ENCODE measurements at places on chromosomes 2 and 18.

DNA sequence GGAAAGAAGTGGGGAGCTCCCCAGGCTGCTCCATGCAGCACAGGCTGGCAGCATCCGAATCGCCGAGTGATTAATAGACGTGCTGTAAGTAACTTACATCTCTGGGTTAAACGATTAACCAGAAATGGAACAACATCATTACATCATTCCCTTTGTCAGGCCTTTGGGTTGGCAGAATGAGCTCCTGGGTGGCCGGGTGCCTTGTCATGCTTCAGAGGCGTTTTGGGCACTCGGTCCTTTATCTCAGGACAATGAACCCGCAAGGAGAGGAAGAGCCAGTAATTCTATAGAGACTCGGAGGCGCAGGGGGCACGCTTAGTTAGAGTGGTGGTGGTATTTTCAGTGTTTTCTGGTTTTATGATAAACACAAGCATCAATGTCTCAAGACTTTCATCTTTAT is 146.9 kb upstream of the TPO start:
- DNase-seq: no peak

- no peak for DNase-seq
These were observed 6.0 kb downstream of the KRCC1 start for GRCh38 chr2:88049622-88050021.

DNA sequence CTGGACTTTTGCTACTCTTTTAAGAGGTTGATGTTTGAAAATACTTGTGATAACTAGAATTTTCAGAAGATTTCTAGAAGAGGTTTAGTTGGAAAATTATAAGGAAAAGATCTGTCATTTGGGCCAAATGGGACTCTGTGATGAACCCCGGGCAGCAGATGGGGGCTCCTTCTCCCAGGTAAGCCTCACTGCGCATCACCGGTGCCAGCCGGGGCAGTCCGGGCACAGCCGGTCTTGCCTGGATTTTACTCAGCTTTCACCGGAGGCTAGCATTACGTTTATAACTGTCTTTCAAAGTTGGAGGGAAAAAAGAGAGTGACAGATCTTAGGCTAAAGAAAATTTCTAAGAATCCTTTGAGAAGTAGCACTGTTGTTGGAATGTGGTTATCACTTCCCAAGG is 97.4 kb upstream of the B3GNT7 start:
- no peak for DNase-seq

GRCh38 chr18:55013685-55014084 is 54.4 kb upstream of the CCDC68 start:
- DNase-seq: no peak

- no peak for DNase-seq
These were observed 94.3 kb upstream of the ITGB6 start for GRCh38 chr2:160294339-160294803.

Measured in NCI-H187 treated with DMSO at 0.1 percent for 48 hours (cell line).